NCI-H1105 (cell line): ENCODE measurements at places on chromosomes 5 and 9.

DNA sequence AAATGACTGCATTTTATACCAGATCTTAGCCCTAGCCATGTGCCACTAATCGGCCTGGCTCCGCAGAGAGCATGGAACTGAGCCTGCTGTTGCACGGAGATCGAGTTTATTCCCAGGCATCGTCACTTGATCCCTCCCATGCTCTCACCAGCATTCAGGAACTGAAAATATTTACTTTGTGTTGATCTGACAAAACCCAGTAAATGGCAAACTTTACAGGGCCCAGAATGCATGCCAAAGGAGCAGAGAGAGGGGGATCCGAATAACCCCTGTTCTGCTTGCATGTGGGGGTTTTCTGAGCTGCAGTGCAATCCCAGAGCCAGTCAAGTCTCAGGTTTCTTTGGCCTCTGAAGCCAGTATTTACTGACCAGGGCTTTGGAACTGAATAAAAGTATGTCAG lies 87.3 kb downstream of the GAS1 start:
- DNase-seq = no peak

GRCh38 chr5:14062178-14062577 lies 81.0 kb upstream of the TRIO start:
- DNase-seq = no peak

GRCh38 chr9:89234205-89235067 lies 55.8 kb upstream of the SHC3 start:
- no peak for DNase-seq

- no peak for DNase-seq
These were observed 50.1 kb downstream of the DRD1 start for GRCh38 chr5:175393897-175394296.

DNA sequence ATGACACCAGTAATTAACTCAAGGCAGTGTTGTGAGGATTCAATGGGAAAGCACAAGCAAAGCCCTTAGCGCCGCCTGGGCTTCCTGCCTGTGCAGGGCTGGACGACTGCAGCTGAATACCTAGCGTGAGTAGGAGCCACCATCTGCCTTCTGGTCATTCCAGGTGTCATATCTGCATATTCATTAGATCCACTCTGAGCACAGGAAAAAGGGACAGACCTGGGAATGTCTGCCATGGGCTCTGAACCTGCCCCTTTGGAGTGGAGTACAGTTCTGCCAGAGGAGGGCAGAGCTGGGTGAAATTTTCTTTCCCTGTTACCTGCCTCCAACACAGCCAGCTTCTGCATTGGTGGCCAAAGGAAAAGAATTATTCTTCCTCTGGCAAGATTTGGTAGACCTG lies 298.8 kb downstream of the NSG2 start:
- DNase-seq = no peak

DNA sequence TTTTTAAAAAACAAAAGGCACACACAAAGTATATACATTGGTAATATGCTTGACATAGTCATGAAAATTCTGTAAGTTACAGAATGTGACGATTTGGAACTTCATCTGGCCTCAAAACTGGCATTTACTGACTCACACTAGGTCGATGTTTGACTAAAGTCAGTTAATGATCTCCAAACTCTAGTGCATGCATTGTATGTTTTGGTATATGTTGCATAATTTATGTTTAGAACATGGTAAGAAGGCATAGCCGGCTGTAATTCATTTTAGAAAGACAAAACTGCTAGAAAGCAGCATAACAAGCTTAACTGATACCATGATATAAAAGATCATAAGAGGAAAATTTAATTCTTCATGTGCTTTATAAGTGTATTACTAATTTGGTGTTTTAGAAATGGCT lies 58.6 kb upstream of the RICTOR start:
- DNase-seq = no peak

DNA sequence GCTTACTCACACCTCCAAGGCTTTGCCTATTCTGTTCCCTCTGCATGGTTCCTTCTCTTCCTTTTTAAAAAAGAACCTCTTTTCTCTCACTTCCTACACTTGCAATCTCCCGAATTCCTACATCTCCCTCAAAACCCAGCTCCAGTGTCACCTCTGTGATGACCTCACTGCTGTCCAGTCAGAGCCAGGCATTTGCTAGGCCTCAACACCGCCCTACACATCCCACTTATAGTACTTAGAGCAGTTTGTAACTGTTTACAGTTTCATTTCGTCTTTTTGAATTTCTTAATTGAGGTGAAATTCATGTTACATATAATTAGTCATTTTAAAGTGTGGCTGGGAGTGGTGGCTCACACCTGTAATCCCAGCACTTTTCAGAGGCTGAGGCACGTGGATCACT lies 30.8 kb downstream of the CD14 start:
- no peak for DNase-seq

- DNase-seq = no peak
These were observed 109.3 kb downstream of the TARS1 start for GRCh38 chr5:33549982-33550567.

GRCh38 chr9:22446589-22446949 lies at the start of gene DMRTA1:
Gene DMRTA1 (plus strand): TSS chr9:22446824. CDS start chr9:22447066, 242 bp downstream.
- peak; percentile 35 for DNase-seq

DNA sequence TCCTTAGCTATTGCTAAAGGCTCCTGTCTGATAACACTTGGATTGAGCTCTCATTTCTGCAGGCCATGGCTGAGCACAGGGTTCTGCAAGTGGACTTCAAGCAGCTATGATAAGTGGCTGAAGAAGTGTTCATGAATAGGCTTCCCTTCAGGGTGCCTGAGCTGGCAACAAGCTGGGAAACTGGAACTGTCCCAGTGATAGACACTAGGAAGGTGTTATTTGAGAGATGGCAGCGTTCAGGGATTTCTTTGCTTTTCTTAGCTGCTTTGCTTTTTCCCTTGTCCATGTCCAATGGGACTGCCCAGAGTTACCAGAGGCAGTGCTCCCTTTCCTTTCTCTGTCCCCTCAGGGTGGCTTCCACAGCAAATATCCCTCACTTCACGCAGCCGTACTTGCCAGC lies 75.8 kb downstream of the INIP start:
- DNase-seq = no peak

- DNase-seq = no peak
These were observed 171.6 kb upstream of the RASEF start for GRCh38 chr9:83234541-83234940.

DNA sequence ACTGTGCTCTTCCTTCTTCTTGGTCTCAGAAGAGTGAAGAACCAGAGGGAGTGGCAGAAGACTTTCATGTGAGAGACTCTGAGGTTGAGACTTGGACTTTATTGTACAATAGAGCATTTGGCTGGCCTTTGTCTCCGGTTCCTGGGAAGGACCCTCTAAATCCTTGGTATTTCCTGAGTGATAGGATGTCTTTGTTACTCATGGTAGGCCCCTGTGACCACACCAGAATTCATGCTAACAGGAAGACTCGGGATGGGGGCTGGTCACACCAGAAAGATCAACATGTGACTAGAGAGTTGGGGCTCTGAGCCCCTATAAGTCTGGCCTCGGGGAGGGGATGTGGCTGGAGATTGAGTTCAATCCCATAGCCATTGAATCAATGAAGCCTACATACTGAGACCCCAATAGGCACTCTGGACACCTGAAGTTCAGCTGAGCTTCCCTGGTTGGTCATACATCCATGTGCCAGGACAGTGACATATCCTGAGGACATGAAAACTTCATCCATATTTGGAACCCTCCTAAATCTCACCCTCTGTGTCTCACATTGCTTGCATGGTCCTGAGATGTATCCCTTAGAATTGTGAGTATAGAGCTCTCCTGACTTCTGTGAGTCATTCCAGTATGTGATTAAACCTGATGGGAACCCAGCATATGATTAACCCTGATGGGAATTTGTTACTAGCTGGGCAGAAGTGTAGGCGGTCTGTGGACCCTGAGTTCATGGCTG lies 201.7 kb downstream of the GADD45G start:
- DNase-seq = no peak

GRCh38 chr5:142644640-142645361 lies 41.1 kb downstream of the FGF1 start:
- DNase-seq = no peak

- no peak for DNase-seq
These were observed 20.3 kb downstream of the ZDHHC11B start for GRCh38 chr5:763998-764781.

GRCh38 chr5:123559434-123559775 lies 47.4 kb downstream of the CSNK1G3 start:
- DNase-seq = no peak

DNA sequence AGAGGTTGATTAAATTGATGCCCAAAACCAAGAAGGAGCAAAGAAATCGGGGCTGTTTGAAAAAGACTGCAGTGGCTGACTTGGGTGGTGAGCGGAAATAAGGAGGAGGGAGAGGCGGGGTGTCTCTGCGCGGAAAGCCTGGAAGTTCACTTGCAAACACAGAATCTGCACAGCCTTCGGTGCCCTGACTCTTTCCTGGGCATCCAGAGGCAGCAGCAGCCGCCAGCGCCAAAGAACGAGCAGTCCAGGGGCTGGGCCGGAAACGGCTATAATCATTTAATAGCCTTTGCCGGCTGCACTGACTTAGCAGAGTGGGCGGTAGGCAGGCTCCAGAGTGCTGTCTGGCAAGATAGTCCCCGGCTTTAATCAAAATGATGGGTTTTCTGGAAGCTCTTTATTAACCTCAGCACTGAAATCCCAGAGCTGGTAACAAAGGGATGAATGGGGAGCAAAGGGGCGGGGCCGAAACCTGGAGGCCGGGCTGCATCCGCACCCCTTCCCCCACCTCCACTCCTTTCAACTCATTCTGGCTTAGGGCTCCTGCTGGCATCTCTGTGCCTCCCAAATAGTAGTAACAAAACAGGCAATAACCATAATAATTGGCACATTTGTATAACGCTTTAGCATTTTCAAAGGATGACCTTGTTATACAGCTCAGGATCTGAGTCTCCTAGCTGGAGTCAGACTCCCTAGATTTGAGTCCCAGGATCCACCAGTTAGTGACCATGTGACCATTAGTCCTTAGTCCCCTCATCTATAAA lies 35.7 kb downstream of the PCDHAC2 start:
- DNase-seq = peak; percentile 68

DNA sequence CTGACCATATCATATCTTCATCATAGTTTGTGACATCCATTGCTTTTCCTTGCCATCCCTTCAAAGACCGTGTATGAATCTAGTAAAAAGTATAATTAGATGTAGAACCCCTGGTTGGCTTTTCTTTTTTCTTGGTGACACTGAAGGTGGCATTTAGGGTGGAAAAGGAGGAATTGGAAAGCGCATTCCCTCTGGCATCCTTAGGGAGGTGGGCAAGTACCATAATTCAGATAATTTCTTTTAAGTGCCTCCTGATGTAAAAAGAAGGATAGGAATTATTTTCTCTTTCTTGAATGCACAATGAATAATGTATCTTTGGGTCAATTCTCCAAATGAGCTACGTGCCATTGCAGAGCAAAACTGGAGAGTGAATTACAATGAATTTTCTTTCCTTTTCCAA lies 73.2 kb upstream of the SMARCA2 start:
- DNase-seq = no peak

DNA sequence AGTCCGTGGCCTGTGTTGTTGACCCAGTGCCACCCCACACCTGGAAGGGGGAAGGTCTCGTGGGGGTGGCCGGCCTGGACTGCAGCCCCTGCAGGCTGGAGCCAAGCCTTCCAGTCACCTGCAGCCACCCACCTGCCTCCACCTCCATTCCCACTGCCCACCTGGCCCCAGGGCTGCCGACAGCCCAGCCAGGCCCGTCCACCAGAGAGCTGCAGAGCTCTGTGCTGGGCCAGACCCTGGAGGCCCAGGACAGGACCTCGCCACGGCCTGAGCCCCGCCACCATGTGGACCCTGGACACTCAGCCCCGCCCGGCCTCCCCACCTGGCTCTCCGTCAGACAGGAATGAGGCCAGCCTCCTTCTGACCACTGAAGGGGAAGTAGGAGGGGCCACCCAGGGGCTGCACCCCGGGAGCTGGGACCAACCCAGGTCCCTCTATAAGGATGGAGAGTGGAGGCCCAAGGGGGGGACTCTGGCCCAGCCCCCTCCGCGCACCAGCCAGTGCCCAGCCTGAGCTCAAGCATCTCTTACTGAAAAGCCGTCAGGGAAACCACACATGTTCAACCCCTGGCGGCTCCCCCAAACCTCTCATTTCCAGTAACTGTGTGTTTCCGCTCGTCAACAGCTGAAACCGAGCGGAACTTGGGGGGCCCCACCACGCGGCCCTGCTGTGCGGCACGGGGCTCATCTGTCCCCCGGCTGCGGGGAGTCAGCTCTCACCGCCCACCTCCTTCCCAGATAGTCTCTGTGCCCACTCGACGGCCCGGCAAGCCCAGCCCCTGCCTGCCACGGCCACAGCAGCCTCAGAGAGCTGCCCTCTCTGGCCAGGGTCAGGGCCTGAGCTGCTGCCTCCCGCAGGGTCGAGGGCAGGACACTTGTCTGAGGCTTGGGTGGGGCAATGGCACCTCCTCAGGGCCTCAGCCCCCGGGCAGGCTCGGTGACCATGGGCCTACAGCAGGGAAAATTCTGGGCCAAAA lies 12.8 kb downstream of the NOTCH1 start:
- no peak for DNase-seq

DNA sequence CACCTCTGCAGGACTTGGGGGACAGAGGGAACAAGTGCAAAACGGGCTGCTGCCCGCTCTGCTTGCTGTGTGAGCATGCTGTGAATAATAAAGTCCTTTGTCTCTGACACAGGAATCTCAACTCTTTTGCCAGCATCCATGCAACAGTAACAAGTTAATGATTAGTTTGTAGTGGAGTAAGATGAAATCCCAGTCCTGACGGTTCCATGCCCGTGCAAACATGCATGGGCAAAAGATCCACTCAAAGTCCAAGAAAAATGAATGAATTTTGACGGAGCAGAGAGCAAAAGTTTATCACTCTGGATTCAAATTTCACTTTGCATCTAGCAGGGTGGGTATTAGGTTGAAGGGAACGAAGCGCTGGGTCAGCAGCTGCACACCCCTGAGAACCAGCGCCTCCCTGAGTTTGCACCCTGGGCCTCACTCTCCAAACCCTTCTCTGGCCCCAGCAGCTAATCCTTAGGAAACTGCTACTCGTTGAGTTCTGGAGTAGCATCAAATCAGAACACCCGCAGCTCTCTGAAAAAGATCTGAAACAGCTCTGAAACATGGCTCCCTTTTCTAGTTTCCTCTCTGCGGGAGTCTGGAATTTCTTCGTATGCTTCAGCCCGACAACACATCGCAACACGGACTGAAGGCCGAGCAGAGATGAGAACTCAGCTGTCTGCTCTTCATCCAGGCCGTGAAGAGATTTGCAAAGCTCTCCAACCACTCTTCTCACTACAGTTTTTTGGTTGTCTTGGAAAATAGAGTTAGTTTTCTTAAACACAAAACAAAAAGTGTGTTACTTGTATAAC lies 45.6 kb upstream of the RUFY1 start:
- DNase-seq = no peak

DNA sequence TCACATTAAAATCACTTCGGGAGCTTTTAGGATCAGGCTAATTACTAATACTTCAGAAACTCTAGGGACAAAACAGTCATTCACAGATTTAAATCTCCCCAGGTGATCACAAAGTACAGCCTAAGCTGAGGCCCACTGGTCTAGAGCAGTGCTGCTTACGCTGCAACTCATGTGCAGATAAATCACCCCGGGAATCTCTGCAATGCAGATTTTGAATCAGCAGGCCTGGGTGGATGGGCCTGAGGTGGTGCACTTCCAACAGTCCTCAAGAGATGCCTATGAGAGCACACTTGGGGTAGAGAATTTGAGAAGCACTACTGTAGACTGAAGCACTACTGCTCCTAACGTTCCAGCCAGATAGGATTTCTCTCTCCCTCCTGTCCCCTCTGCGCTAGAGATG lies 28.4 kb downstream of the CSF1R start:
- DNase-seq = no peak

- DNase-seq = no peak
These were observed 28.5 kb downstream of the KCNMB1 start for GRCh38 chr5:170360709-170361108.

GRCh38 chr5:56070851-56071465 lies 76.2 kb upstream of the IL6ST start:
- DNase-seq = no peak
